Stimulated activated CD8-positive, alpha-beta memory T cell treated with anti-CD3 and anti-CD28 coated beads, Interleukin-7, amount 100 ng/mL, for 1 hour (primary cell): ENCODE measurements at places on chromosomes 16 and 17.

- no peak for DNase-seq
Measured at GRCh38 chr17:45030733-45031132, 20.7 kb downstream of the DCAKD start.

- DNase-seq: no peak
Measured at GRCh38 chr17:72236980-72237633, 116.3 kb downstream of the SOX9 start.

DNA sequence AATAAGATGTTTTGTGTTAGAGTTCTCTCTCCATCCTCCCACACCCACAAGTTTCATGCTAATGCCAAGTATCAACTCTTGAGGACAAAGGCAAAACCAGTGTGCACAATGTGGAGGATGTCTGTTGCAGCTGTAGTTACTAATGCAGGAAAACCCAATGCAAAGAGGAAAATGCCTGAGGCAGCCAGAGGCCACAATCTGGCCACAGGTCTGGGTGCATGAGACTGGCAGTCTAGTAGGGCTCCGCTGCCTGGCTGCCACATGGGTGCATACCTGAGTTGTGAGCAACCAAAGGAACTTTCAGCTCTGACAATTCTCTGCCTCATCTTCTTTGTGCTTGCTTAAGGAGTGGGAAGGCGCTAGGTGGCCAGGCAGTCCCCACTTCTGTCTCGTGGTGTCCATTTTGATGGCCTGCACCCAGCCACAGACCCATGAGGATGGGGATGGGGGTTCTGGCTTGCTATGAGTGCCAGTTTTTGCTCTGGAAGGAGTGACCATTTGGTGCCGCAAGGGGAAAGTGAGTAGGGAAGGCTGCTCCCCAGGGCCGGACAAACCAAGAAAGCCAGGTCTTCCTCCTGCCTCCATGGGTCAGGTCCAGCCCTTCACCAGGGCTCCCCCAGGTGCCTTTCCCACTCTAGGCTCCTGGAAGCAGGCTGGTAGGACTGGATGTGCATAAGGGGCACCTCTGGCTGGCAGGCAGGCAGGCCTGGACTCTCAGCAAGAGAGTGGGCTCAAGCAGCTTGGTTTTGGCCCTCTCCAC lies 4.2 kb upstream of the GFOD2 start:
- no peak for DNase-seq

GRCh38 chr17:35617505-35617904 lies 30.4 kb downstream of the AP2B1 start:
- DNase-seq: no peak

- DNase-seq: no peak
Measured at GRCh38 chr16:79293836-79294460, 306.6 kb downstream of the MAF start.

DNA sequence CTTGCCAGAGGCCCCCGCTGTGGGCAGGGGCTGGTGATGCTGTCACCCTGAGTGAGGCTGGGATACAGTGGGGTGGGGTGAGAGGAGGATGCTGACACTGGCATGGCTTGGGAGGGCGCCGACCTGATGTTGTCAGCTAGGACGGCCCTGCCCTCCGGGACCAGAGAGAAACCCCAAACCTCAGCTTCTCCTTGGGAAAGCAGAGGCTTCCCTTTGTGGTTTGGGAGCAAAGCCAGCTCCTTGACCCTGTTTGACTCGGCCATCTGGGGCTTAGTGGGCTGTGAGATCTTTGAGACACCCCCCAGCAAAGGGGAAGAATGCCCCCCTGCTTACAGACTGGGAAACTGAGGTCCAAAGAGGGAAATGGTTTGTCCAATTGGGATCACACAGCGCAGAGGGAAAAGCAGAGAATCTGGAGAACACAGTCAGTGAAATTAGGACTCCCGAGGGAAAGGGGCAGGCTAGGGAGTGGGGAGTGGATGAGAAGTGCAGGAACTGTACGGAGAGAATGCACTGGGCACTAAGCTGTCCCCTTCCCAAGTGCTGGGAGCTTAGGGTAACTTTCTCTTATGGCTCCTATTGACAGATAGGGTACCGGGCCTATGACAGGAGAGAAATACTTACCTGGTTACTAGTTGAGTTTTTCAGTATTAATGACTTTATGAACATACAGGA lies 40.7 kb upstream of the DLX4 start:
- no peak for DNase-seq

- no peak for DNase-seq
Measured at GRCh38 chr16:85017151-85017550, 5.8 kb upstream of the ZDHHC7 start.

GRCh38 chr17:8696426-8696825 lies 48.2 kb downstream of the CCDC42 start:
- DNase-seq: no peak

- DNase-seq: no peak
Measured at GRCh38 chr17:37124821-37125173, 176.0 kb downstream of the AATF start.

DNA sequence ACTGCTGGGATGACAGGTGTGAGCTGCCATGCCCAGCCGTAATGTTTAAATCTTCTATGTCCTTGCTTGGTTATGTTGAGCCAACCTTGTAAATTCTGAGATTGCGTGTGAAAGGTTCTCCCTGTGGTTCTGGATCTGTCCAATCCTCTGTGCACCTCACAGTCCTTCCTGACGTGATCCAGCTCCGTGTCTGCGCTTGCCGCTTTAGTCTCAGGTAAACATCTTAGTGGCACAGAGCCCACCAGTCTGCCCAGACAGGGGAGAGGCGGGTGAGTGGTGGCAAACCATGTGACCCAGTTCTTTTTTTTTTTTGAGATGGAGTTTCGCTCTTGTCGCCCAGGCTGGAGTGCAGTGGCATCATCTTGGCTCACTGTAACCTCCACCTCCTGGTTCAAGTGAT lies 13.9 kb downstream of the SLC25A10 start:
- no peak for DNase-seq
